ENCODE measurements at places on chromosomes 5 and 9.

- DNase-seq = no peak
Measured at GRCh38 chr5:158882660-158883059, 217.1 kb downstream of the EBF1 start.

- no peak for DNase-seq
Measured at GRCh38 chr9:3468421-3469205, 57.2 kb downstream of the RFX3 start.

DNA sequence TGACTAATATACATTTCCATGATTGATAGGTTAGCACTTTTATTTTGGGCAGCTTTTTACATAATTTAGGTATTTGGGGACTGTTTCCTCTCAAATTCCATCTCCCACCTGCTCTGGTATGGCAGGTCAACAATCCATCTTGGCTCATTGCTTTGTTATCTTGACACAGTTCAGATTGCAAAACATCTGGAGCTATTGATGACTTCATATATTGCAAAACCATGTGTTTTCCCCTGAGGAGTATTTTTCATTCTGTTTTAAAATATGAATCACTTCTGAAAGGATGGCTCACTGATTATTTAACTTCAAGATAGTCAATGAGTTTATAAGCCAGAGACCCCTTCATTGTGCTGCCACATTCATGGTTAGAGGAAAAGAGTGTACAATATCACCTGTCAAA is 1206.0 kb upstream of the C9orf72 start:
- DNase-seq = no peak

DNA sequence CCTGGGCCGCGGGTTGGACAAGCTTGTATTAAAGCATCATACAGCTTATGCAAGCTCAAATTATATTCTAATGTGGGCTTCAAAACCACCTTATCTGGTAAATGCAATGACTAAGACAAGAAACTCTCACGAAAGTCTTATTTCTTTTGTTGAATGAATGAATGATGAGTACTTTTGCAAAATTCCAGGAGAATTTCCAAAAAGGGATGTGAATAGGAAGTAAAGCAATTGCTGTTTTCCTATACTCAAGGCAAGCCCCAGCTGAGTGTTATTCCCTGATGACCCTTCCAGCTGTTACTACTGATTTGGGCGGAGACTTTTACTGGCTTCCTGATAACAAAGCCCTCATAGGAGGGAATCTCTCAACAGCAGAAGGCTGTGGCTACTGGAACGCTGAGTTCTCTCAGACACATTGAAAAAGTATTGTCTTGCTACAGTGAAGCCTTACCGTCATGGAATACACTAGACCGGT is 162.8 kb downstream of the SREK1 start:
- no peak for DNase-seq

DNA sequence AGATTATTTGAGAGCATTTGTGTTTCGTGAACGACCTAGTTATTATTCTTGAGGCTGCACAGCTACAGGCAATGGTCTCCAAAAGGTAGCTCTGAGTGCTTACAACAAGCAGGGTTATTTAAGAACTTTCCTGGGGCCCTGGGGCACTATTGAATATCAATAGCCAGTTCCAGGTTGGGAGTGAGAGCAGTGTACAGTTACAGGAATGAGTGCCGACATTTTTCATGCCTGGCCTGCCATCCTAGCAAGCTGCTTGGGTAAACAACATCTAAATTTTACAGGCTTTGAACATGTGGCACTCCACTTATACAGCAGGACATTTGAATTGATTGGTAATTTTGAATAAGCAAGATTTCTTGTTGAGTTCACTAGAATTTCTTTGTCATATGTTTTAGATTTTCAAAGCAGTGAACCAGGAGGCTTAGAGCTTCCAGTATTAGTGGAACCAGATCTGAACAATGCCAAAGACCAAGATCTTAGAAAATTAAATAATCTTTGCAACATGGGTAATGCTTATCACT is 171.9 kb upstream of the GDNF start:
- DNase-seq = no peak

DNA sequence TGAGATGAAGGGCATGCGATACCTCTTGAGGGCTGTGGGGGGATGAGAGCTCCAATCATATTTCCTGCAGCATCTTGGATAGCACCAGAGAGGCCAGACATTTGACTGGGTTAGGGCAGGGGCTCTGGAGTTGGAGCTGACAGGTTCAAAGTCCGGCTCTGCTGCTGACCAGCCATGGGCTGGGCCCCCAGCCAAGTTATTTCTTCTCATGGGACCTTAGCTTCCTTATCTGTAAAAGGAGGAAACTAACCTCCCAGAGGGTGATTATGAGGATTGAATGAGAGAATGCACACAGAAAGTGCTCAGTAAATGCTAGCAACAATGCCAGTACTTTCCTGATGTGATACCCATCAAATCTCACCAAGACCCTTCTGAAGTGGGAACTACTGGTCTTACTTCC is 65.2 kb upstream of the SLC25A51 start:
- DNase-seq = no peak

DNA sequence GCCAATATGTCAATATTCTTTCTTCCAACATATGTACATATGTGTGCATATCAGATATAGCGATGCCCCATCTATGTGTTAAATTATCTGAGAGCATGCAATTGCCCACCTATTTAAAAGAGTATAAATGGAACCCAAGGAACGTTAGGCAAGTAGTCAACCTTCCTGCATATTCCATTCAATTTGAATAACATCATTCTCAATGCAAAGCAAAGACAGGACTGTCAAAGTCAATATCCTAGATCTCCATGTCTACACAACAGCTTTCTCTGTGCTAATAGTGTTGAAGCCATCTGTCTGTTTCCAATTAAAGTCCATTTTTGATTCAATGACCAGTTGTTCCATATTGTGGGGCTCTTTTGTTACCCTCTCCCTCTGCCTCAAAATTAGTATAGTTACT is 85.3 kb upstream of the COX7C start:
- DNase-seq = no peak

- DNase-seq = no peak
Measured at GRCh38 chr5:14227513-14227912, 84.4 kb downstream of the TRIO start.

Data from stimulated activated CD4-positive, alpha-beta T cell treated with anti-CD3 and anti-CD28 coated beads, Interleukin-12 subunit alpha, Interleukin-12 subunit beta, amount 100 ng/mL, for 24 hours (primary cell).